Bronchial epithelial cell (primary cell): ENCODE measurements at places on chromosomes 6 and 20. TPM values are rescaled to one million over a fixed set of nuclear protein-coding genes. Genes with fewer than 3 reads are reported as not detected.

DNA sequence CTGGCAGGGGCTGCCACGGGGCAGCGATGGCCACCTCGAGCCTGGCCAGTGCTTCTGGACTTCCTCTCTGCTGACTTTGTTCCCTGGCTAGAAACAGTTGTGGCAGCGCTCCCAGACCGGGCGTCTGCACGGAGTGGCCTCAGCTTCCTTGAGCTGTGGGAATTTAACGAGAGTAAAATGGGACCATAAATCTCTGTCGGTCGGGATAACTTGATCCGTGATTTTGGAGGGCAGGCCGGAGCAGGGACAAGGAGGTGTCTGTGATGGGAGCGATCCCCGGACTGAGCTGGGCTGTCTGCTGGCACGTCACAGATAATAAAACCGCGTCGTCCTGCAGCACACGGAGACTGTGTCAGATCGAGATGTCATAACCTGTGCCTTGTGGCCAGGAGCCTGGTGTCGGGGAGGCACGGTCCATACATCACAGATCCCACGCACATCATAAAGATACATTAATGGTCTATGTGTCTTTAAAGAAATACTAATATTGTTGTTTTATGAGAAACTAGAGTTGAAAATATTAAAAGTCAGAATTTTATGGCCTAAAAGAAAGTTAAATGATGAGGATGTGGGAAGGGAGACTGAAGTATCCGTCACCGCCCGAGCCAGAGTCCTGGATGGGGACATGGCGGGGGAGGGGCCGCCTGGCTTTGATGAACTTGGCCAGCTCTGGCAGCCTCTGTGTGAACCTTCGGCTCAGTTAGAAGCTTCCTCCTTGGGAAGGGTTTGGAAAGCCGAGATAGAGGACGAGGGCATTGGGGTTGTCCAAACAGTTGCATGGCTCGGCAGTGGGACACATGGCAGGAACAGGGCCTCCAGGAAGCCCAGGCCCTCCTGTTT is 6.5 kb upstream of the RBBP8NL start:
- no peak for DNase-seq

- no peak for DNase-seq
These were observed 139.6 kb upstream of the NOX3 start for GRCh38 chr6:155595284-155595683.

DNA sequence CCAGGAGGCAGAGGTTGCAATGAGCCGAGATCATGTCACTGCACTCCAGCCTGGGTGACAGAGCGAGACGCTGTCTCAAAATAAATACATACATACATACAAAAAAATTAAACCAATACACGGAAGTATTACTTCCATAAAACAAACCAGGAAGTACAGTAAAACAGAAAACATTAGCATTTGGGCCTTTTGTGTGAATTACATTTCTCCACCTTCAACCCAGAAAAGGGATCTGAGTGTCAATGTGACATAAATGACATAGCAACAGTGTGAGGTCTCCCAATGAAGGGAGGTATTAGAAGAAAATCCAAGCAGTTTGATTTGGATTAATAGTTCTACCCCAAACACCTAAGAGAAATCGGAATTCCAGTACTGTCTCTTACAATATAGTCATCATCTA is 10.1 kb downstream of the CSNK2A1 start:
- no peak for DNase-seq

DNA sequence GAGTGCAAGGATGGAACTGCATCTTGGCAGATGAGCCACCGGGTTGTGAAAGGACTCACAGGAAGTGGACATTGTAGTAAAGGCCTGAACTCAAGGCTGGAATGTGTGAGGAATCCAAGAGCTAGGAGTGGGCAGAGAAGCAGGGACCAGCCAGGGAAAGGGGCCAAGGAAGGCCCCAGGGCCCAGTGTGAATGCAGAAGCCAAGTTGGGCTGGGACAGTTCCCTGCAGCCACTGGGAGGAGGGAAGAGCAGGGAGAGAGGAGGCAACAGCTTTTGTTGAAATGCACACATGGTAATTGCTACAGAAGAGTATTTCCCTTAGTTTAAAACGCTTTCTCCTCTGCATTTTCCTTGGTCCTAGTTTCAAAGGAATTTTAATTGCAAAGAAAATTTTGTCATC is 34.6 kb downstream of the CDH22 start:
- DNase-seq = no peak

DNA sequence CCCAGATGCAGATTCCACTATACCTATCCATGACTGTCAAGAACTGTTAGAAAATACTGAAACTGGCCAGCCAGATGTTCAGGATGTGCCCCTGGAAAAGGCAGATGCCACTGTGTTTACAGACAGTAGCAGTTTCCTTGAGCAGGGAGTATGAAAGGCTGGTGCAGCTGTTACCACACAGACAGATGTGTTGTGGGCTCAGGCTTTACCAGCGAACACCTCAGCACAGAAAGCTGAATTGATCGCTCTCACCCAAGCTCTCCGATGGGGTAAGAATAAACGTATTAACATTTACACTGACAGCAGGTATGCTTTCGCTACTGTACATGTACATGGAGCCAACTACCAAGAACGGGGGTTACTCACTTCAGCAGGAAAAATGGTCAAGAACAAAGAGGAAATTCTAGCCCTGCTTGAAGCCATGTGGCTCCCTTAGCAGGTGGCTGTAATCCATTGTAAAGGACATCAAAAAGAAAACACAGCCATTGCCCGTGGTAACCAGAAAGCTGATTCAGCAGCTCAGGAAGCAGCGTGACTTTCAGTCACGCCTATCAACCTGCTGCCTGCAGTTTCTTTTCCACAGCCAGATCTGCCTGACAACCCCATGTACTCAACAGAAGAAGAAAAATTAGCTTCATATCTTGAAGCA is 459.7 kb upstream of the HTR1E start:
- DNase-seq = no peak

- peak; percentile 93 for DNase-seq
These were observed 32.5 kb downstream of the PLCG1 start for GRCh38 chr20:41169791-41170351.

Gene RAET1L
- total RNA-seq = 0.79 and 20.4 TPM in 2 replicates

Gene TBX18
- total RNA-seq = 0.26 and 1.3 TPM in 2 replicates

Gene MTFR2
- total RNA-seq = 0.51 and 0.79 TPM in 2 replicates
